CD4-positive, CD25-positive, alpha-beta regulatory T cell (primary cell): ENCODE measurements at places on chromosomes 7 and 10. TPM values are rescaled to one million over a fixed set of nuclear protein-coding genes. Genes with fewer than 3 reads are reported as not detected.

- DNase-seq = no peak
Observed at GRCh38 chr10:110218632-110219031, 11.2 kb downstream of the MXI1 start.

- DNase-seq = no peak
Observed at GRCh38 chr7:152588350-152588749, 87.6 kb downstream of the XRCC2 start.

AEBP1 gene
- total RNA-seq = 4.1 TPM

- peak; percentile 43 for DNase-seq
Observed at GRCh38 chr10:6200734-6201515, 1.8 kb upstream of the PFKFB3 start.

SEPTIN7 gene
- total RNA-seq = 226 TPM

PRKCQ gene
- total RNA-seq = 87.3 TPM

DNA sequence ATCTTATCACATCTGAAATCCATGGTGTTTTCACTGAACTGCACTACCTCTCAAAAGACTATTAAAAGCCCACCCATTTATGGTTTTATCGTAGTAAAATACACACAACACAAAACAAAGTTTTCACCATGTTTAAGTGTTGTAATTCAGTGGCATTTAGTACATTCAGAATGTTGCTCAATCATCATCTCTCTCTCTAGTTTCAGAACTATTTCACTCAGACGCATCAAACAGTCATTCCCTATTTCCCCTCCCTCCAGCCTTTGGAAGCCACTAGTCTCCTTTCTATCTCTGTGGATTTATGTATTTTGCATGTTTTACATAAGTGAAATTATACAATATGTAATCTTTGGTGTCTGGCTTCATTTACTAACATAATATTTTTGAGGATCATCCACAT is 332.6 kb downstream of the TNS3 start:
- no peak for DNase-seq

- no peak for DNase-seq
Observed at GRCh38 chr7:143247372-143247771, 15.9 kb upstream of the GSTK1 start.

DNA sequence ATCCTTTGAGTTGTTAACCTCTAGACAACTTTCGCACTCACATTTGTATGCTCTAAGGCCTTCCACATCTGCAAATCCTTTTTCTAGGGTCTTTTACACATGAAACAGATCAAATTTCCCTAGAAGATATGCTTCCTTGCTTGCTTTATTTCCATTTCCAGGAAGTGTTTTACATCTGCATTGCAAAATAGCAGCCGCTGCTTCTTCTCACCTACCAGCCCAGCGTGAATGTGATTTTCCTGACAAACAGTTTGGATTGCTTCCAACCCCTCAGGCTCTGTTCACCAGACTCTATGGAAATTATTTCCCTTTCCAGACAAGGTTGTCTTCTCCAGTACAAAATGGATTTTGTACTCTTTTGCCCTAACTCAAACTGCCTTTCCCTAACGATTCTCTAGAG is 50.9 kb upstream of the PAPSS2 start:
- no peak for DNase-seq

- DNase-seq = no peak
Observed at GRCh38 chr10:635088-635861, 54.2 kb downstream of the DIP2C start.

GRCh38 chr10:61454541-61454940 is 1.4 kb upstream of the TMEM26 start:
- DNase-seq = no peak

DNA sequence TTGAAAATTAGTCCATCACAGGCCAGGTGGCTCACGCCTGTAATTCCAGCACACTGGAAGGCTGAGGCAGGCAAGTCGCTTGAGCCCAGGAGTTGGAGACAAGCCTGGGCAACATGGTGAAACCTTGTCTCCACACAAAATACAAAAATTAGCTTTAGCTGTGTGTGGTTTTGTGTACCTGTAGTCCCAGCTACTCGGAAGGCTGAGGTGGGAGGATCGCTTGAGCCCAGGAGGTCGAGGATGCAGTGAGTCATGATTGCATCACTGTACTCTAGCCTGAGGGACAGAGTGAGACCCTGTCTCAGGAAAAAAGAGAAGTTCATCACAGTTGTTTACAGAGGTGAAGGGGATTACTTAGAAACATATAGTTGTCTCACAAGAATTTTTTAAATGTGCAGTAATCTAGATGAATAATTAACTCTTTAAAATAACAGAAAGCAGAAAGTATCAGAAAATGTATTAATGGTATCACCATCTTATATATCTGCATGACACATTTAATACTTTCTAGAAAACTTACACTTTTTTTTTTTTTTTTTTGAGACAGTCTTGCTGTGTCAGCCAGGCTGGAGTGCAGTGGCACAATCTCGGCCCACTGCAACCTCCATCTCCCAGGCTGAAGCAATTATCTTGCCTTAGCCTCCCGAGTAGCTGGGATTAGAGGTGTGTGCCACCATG is 8.9 kb downstream of the LCOR start:
- no peak for DNase-seq

- no peak for DNase-seq
Observed at GRCh38 chr7:100111914-100112313, 7.2 kb downstream of the TAF6 start.

AMPH gene
- not detected for total RNA-seq

OPALIN gene
- not detected for total RNA-seq

DNA sequence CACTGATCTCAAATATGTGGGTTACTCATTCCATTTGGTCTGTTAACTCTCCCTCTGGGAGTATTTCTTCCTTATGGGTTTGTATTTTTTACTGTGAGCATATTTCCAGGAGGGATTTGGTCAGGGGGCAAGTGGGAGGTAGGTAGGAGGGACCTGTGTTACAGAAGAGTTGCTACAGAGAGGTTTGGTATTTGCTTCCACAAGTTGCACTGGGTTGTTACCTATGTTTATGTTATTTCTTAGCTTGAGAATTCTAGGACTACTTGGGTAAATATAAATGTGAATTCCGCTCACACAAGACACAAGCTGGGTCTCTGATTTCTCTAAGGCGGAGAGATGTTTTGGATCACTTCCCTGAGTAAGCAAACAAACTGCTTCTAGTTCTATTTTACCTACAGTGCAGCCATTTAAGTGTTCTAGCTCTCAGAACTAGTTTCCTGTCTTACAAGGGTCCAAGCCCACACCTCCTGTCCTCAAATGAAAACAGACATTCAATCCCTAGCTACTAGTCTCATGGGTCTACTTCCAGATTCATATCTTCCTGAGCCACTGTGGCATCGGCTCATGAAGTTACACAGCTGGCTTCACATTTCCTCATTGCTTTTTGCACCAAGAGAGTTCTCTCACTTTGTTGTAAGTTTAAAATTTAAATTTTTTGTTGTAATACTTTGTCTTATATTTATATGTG is 75.4 kb upstream of the PPP1R3C start:
- no peak for DNase-seq

GRCh38 chr7:140696024-140696679 is 356 bp upstream of the NDUFB2 start:
- DNase-seq = no peak

DNA sequence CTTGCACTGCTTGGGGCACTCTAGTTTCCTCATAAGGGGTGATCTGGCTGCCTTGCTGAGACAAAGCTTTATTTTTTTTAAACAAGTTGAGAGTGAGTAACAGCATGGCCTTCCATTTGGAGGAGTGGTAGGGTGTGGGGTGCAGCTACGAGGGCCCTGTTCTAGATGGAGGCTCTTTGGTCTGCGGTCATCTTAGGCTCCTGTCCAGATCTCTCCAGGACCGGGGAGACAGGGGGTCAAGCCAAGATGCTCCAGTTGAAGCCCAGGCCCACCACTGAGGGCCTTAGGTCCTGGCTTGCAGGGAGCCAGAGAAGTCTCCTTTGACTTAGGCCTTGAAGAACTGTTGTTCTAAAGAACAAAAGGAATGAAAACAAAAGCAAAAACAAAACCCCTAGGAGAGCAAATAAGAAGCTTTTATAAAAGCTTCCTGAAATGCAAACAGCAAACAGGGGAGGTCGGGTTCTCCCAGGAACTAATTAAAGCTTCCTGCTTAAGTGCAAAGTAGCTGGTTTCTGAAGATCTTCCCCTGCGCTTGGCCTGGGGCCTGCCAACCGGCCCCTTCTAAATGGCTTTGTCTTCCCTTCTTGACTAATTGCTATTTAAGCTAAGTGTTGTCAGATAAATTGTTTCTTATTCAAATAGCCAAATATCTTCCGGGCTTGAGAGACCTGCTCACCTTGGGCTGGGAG is 259.2 kb downstream of the GLRX3 start:
- no peak for DNase-seq

DNA sequence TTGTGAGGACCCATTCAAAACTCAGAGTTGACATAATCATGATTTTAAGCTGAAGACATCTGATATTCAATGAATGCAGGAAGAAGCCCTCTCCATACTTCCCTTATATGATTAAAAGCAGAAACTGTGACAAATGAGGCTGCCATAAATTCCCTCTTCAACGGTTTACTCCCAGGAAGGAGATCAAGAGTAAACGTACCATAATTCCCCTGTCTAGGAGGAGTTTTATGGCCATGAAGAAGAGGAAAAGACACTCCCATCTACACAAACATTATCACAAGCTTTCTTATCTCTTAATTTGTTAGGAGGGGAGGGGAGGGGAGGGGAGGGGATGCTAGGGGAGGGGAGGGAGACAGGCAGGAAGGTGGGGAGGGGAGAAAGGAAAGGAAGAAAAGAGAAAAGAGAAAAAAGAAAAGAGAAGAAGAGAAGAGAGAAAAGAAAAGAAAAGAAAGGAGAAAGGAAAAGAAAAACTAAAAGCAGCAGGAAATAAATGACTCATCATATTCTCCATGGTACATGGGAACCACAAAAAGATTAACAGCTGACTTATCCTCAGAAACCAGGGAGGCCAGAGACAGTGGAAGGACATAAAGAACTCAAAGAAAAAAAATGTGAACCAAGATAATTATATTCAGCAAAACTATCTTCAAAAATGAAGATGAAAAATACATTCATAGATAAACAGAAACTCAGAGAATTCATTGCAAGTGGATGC is 121.6 kb downstream of the ALOX5 start:
- no peak for DNase-seq

PDZD8 gene
- total RNA-seq = 30.4 TPM

ENO4 gene
- not detected for total RNA-seq

GRCh38 chr10:34492081-34492480 is 323.0 kb downstream of the PARD3 start:
- no peak for DNase-seq

- no peak for DNase-seq
Observed at GRCh38 chr7:18400726-18401125, 94.8 kb upstream of the HDAC9 start.

NPC1L1 gene
- 0.10 TPM for total RNA-seq

DNA sequence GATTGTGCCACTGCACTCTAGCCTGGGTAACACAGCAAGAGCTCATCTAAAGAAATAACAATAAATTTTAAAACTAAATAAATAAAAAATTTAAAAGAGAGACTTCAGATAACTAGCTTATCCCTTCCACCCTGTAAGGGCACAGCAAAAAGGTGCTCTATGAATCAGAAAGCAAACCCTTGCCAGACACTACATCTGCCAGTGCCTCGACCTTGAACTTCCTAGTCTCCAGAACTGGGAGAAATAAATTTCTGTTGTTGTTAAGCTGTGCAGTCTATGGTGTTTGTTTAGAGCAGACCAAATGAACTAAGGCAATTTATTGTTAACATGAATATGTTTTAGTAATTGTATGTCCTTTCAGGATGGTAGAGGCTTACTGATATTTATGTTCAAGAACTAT is 174.9 kb upstream of the TRIM24 start:
- no peak for DNase-seq

- no peak for DNase-seq
Observed at GRCh38 chr10:36448760-36449691, 676.4 kb upstream of the ANKRD30A start.

DNA sequence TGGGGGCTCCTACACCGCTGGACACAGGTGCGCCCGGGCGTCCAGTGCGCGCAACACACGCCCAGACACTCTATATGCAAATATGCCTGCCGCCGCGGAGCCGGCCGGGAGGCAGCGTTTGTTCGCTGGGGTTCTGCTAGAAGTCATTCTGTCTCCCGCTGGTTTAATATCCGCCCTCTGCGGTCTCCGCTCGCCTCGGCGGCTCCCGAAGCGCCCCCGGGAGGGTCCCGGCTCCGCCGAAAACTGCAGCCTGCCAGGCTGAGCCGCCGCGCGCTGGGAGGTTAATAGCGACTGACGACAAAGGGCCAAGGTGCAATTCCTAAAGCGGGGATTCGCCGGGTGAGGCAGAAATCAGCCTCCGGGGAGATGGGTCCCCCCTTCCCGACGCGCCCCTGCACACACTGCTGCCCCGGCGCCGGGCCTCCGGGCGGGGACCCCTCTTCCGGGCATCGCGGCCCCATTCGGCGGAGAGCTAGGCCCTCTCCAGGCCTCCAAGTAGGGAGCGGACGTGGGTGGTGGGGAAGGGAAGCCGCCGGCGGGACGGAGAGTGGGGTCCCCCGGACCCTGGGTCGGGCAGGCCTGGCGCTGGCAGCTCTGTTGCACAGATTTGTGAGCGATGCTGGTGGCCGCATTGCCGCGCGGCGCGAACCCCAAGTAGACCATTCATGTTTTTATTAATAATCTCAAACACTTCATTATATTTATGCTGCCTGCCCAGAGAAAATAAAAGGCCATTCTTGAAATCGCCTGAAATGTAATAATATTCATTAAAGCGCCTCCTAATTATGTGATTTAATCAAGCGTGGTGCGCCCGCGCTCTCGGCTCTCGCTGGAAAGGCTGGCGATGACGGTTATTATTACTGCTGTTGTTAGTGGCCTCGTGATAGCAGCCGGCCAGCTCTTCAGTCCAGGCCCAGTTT is 9.1 kb downstream of the EN2 start:
- DNase-seq = peak; percentile 32

SPDYE16 gene
- 2.9 TPM for total RNA-seq

RPEL1 gene
- total RNA-seq = not detected

ANXA8L1 gene
- total RNA-seq = not detected
